Fibroblast of the aortic adventitia (primary cell): ENCODE measurements at places on chromosomes 4 and X. TPM values are rescaled to one million over a fixed set of nuclear protein-coding genes. Genes with fewer than 3 reads are reported as not detected.
A peak's percentile ranks its signal among the peaks of the same experiment; 100 is the strongest.

- DNase-seq, result no peak
Measured at GRCh38 chr4:105352826-105353225, 121.0 kb downstream of the PPA2 start.

GRCh38 chr4:79395841-79396240, 12.2 kb downstream of the GK2 start:
- DNase-seq, result no peak

GRCh38 chr4:7501314-7501713, 66.6 kb upstream of the PSAPL1 start:
- DNase-seq, result no peak

- DNase-seq, result peak; percentile 8
Measured at GRCh38 chrX:12890467-12890866, 16.0 kb upstream of the TLR8 start.

The SLC2A9 gene
- total RNA-seq, result 0.74 and 0.90 TPM in 2 replicates

The SGCB gene
- 10.0 and 36.2 TPM in 2 replicates for total RNA-seq

The FSTL5 gene
- under 0.01 TPM in 1 of 2 replicates, not detected in the other for total RNA-seq

DNA sequence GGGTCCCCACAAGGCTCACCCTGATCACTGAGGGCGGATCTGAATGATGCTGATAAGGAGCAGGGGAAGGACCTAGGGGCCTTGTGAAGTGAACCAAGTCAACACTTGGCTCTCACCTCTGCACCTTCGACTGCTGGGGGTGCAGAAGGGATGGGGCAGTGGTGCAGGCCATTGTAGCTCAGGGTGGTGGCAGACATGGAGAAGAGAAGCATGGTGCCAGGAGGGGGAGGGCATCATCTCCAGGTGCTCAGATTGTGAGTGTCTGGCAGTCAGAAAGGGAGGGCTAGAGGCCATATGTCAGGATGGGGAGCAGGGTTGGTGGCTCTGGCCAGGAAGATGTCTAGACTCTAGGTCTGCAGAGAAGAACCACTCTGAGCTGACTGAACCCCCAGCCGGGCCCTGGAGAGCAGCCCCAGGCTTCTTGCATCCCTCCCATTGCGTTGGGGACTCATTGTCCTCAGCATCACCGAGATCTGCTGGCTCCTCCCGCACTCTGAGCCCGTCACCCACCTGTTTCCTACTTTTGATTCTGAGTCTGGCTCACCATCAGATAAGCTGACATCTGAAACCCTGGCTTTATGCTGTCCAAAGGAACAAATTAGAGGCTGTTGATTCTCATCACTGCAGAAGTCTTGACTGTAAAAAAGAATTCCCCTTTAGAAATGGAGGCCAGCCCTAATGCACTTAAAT, 3.8 kb downstream of the APLN start:
- no peak for DNase-seq

DNA sequence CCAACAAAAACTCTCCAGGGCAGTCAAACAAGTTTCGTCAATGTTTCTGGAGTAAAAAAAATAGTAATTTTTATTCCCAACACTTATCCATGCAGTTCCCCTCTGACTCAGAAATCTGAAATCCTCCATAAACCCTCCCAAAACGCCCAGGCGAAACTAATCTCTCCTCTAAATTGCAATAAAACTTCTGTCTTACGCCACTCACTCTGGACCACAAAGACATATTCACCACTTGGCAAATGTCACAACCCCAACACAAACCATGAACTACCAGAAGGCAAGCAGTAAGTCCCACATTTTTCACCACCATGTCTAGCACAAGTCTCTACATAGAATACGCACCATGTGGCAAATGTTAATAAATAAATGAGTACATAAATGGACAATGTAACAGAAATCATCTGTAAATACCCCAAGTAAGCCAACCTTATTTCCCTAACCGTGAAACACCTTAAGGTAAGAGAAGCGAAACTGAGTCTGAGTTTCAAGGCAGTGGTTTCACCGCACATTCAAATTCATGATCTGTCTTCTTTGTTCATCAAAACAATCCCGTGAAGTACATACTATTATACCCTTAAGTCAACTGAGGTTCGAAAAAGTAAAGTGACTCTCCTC, 1.6 kb downstream of the PAPSS1 start:
- no peak for DNase-seq

DNA sequence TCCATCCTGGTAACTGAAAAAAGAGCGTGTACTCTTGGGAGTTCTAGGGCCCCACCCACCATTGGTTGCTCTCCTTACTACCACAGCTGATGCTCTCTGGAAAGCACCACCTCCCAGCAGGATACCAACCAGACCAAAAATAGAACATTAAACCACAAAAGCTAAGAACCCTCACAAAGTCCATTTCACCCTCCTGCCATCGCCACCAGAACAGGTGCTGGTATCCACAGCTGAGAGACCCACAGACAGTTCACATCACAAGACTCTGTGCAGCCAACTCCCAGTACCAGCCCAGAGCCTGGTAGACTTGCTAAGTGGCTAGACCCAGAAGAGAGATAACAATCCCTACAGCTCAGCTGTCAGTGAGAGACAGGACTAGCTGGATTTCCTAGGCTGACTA, 240.6 kb downstream of the PABPC4L start:
- DNase-seq, result no peak

The MAGEA2 gene
- total RNA-seq, result not detected in 2 replicates

- peak; percentile 27 for DNase-seq
Measured at GRCh38 chrX:10759141-10759799, 138.9 kb upstream of the MID1 start.

DNA sequence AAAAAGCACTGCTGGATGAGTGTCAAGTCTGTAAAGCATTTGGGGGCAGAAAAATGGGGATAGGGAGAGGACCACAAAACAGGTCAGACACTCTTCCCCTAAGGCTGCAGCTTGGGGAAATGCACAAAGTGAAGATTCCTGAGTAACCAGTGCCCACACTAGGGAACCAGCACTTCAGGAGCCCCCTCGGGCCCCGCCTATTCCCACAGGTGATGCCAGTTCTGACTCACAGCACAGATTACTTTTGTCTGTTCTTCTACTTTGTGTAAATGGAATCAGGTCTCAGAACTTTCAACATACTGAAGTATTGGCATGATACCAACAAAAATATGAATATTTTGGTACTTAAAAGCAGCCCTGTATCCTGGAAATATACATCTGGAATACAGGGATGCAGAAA, 112.5 kb downstream of the ADRA2C start:
- peak; percentile 7 for DNase-seq

- peak; percentile 73 for DNase-seq
Measured at GRCh38 chr4:102564399-102565059, 63.4 kb downstream of the NFKB1 start.

DNA sequence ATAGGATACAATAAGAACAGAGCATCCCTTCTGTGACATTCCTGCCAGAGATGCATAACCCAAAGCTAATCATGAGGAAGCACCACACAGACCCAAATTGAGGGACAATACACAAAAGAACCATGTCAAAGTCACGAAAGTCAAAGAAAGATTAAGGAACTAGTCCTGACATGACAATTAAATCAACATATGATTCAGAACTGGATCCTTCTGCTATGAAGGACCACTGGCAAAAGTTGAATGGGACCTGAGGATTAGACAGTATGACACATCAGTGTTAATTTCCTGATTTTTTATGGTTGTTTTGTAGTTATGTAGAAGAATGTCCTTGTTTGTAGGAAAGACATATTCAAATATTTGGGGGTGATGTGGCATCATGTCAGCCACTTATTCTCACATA, 13.9 kb downstream of the ACOT9 start:
- DNase-seq, result no peak

The ARHGEF38 gene
- not detected in 2 replicates for total RNA-seq

DNA sequence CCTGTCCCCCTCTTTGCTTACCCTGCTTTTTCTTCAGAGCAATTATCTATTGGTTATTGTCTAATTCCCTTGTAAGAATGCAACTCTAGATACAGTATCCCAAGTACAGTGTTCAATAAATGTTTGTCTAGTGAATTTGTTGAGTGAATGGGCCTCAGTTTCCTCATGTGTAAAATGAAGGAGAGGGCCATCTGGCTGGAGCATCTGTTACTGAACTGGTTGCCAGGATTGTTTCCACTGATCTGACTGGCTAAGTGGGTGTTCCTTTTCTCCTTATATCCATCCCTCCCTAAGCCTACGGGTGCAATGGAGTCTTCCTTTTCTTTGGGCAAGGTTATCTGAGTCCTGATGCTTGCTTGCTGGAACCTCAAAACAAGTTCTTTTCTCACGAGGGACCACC, 185.2 kb upstream of the RPS6KA3 start:
- DNase-seq, result no peak

GRCh38 chrX:35741142-35741541, 57.0 kb upstream of the MAGEB16 start:
- no peak for DNase-seq

GRCh38 chrX:153648358-153649177, 1.6 kb downstream of the DUSP9 start:
- DNase-seq, result no peak

DNA sequence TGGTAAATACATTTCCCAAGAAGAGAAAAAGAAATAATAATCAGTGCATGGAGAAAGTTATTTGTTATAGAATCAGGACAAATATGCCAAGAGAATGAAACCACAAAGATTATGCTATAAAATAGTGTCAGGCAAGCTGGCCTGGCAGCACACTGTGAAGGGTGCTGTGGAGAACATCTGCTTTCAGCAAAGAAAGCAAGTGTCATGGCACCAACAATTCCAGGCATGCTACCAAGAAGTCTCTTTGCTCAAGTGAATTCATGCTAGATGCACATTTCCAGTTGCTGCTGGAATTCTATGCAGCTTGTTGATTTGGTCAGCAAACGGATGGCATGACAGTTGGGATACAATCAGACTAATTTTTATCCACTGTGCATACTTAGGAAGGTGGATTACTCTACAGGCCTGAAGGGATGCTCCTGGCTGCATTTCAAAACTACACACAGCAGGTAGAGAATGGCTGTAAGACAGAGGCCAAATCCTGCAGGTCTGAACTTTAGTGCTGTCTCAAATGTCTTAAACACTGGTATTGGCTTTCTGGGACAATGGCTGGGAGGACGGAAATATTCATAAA, 154.6 kb upstream of the FAT1 start:
- no peak for DNase-seq

The SLC35A2 gene
- total RNA-seq, result 5.6 and 12.2 TPM in 2 replicates

DNA sequence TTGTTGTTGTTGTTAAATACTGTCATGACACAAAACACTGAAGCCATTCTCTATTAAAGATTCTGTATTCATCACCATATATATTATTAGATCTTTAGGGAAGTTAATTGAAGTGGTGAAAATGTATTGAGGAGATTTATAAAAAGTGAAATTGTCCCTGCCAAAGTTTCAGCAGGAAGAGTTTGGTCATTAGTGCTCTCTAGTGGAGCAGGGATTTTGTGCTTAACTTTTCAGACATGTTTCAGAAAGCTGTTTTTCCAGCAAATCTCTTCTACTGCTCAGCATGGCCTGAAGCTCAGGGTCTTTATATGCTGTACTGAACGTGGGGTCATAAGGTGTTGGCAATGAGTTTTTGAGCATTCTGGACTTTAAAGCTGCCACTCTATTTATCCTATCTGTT, 36.7 kb upstream of the CXXC4 start:
- DNase-seq, result no peak

DNA sequence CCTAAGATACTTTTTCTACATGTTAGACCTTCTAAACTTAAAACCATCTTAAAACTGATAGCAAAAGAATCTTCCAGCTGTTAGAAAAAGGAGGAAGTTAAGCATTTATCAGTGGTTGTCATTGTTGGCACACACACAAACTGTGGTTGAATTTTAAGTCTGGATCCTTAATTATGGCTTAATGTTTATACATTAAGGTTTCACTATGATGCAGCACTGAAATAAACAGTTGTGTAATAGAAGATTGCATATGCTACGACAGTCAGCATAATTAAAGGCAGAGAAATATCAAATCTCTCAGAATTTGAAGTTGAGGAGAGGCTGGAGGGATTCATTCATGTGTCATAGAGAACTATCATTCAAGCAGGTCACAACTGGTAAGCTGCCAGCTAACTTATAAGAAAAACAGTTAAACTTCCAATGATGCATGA, 32.3 kb downstream of the ADGRA3 start:
- DNase-seq, result peak; percentile 74

The RAB40AL gene
- total RNA-seq, result 0.99 TPM in 1 of 2 replicates, not detected in the other

The GUCY1A1 gene
- total RNA-seq, result 0.09 and 2.4 TPM in 2 replicates

The ALB gene
- not detected in 2 replicates for total RNA-seq

The HSFX1 gene
- 0.45 TPM in 1 of 2 replicates, not detected in the other for total RNA-seq

The APBB2 gene
- 41.5 and 75.8 TPM in 2 replicates for total RNA-seq

DNA sequence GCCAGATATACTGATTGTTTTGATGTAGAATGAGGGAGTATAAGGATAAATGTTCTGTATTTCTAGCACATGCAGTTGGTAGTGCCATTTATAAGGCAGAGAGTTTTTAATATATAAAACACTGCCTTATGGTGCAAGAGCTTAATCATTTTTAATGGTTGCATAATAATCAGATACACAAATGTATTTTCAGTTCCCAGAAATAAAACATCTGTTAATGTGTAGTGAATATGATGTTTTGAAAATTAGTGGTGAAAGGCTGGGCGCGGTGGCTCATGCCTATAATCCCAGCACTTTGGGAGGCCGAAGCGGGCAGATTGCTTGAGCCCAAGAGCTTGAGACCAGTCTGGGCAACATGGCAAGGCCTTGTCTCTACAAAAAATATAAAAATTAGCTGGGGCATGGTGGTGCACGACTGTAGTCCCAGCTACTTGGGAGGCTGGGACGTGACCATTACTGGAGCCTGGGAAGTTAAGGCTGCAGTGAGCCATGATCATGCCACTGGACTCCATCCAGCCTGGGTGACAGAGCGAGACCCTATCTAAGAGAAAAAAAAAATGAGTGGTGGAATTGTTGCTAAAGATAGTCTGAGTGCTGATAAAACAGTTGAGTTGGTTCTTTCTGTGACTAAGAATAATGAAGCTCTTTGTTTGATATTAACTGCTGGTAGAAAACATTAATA, 29.3 kb downstream of the CLCN3 start:
- DNase-seq, result peak; percentile 48

- no peak for DNase-seq
Measured at GRCh38 chrX:9859711-9860555, 73.7 kb downstream of the SHROOM2 start.

DNA sequence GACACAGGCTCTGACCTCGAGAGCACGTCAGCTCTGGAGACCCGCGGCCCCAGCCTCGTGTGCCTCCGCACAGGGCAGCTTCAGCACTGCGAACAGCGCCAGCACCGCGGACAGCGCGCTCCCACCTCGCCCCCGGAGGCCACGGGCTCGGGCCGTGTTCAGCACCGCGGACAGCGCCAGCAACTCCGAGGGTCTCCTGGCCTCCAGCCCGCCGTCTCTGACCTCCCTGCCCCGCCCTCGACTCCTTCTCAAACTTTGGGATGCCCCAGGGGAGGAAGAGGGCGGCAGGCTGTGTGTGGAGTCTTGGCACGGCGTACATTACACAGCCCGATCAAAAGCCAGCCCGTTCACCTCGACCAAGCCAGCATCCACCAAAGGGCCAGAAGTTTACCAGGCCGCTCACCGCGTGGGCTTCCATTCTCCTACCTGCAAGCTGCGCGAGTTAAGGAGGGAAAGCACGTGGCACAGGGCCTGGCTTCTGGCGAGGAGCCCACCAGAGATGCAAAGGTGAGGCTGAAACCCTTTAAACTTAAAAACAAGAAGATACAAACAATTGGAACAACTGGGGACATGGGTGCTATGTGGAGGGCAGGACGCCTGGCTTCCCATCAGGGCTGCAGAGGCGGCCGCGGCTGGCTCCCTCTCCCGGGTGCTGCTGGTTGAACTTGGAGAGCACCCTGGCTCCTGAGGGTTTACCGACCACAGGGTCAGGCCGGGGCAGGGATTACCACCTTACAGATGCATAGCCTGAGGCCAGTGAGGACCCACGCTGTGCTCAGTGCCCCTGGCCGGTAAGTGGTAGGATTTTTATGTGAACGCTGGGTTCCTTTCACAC, 4.5 kb upstream of the NKX1-1 start:
- DNase-seq, result peak; percentile 14

The MSX1 gene
- 4.3 and 17.6 TPM in 2 replicates for total RNA-seq

The CLNK gene
- total RNA-seq, result 0.08 TPM in 1 of 2 replicates, not detected in the other
